Hindlimb muscle (tissue), 1 donor: ENCODE measurements at places on chromosomes 12 and 14. TPM values are rescaled to one million over a fixed set of nuclear protein-coding genes. Genes with fewer than 3 reads are reported as not detected.

GRCh38 chr12:54296393-54297099 lies 4.3 kb downstream of the NFE2 start:
- no peak for DNase-seq

DNA sequence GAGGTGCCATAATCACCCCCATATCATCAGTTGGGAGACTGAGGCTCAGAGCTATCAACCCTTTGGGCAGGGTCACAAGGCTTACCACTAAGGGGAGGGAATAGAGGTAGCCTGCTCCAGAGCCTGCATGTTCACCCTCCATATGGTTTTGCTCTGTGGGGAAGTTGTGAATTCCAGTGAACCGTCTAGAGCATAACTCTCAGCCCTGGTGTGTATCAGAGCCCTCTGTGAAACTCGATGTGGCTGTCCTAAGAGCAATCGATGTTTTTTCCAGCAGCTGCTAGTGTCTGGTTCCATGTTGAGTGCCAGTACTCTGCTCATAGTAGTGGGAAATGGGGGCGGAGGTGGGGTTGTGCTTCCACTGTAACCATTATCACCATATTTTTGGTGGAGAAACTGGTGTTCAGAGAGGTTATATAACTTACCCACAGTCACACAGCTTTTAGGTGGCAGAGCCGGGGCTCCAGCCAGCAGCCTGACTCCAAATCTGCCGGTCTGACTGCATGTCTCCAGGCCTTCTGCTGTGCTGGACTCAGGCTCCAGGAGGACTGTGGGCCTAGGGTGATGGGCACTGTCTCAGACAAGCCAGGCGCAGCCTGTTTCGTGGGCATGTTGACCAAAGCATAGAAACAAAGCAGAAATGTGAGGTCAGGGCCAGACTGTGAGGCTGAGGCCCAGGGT lies 104.2 kb downstream of the ADCK1 start:
- DNase-seq, result no peak

GRCh38 chr12:90102957-90103652 lies 394.5 kb upstream of the ATP2B1 start:
- no peak for DNase-seq

- DNase-seq, result no peak
Observed at GRCh38 chr14:70190156-70190555, 1.4 kb upstream of the SLC8A3 start.

The ZFHX2 gene
- polyA plus RNA-seq, result 3.1 TPM

The TSHR gene
- polyA plus RNA-seq, result 0.84 TPM
